CD4-positive, alpha-beta T cell treated with Interleukin-21 for 1 hour (primary cell): ENCODE measurements at places on chromosomes 1 and 21.

- DNase-seq: no peak
Measured at GRCh38 chr1:178684111-178684510, 40.9 kb upstream of the RALGPS2 start.

DNA sequence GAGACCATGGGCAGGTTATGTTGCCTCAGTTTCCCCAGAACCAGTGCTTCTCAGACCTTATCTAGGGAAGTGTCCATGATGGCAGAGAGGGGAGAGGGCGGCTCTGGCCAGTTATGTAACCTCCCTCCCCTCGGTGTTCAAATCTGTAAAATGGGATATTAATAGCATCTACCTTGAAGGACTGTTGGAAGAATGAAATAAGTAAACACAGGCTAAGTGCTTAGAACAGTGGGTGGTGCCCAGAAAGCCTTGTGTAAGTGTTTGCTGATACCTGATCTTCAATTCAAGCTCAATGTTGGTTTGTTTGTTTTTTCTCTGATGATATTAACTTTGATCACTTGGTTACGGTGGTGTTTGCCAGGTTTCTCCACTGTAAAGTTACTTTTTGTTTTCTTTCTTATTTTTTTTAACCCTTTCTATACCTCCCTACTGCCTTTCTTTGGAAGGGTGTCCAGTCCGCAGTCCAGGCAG, 34.9 kb downstream of the EPHA2 start:
- no peak for DNase-seq

GRCh38 chr21:46050668-46051378, 47.1 kb upstream of the COL6A2 start:
- DNase-seq: no peak

DNA sequence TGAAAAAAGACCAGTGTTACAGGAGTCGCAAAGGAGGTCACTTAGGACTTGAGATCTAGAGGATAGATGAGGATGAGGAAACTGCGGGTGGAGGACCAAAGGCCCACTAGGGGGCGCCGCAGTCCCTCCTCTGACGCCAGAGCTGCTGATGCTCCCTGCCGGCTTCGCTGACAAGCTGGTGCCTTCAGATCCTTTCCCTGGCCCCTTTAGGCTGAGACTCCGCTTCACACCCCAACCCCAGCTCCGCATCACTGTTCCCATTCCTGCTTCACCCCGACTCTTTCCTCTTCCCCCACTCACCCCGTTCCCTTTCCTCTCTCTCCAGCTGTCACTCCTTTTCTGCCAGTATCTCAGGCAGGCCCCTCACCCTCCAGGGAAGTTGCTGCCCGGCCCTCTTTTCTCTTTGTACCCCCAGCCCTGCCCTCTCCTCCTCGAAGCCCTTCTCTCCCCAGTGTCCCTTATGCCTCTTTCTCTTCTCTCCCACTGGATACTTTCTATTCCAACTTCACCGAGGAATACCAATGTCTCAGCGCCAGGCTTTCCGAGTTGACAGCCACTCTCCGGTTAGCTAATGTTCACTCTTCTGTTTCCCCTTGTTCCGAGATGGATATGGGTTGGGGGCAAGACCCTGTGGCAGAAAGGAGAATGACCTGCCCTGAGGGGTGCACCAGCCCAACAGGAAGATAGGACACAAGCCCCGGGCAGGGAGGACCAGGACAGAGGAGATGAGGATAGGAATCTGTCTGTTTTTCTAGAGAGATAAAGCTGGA, 4.5 kb downstream of the KCNJ9 start:
- DNase-seq: peak; percentile 75

- DNase-seq: peak; percentile 69
Measured at GRCh38 chr1:206784471-206784903, 12.2 kb upstream of the IL10 start.
